Stimulated activated effector memory CD8-positive, alpha-beta T cell treated with anti-CD3 and anti-CD28 coated beads, Interleukin-12 subunit alpha, Interleukin-12 subunit beta, amount 100 ng/mL, for 72 hours (primary cell): ENCODE measurements at places on chromosomes 12 and 14.

DNA sequence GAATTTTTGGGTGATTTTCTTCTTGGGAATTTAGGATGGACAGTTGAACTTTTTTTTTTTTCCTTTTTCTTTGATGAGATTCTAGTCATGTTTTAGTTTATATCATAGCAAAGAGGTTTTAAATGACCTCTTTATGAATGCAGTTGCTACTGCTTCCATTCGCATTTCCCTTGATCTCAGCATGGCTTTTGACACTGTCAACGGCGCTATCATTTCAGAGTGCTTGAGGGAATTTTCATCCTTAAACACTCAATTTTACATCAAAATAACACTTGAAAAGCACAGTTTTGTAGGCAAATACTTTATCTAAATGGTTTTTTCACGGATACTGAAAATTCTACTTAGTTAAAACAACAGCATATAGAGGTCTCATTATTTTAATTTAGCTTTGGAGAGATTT, 195.5 kb downstream of the NPAS3 start:
- no peak for DNase-seq

GRCh38 chr12:94193168-94193567, 44.8 kb downstream of the PLXNC1 start:
- DNase-seq: no peak

- DNase-seq: no peak
Measured at GRCh38 chr12:7571257-7571656, 67.7 kb upstream of the CD163 start.

DNA sequence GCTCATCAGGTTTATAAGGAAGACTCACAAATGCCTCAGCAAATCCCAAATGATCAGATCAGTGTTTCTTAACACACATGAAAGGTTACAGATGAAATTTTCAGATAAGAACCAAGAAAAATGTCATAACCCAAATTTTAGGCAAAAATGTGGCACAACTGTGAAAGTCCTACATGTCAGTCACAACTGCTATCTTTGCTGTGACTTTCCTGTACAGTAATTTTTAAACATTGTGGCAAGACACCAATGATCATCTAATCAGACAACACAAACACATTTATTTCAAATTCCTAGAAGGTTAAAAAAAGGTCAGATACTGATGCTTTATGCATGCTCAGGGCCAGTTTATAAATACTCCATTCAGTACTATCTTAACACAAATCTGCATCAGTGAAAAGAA, 31.1 kb downstream of the NUDT4 start:
- no peak for DNase-seq
